ENCODE measurements at places on chromosomes 4 and X.

- DNase-seq: no peak
Observed at GRCh38 chr4:134888156-134888555, 686.6 kb upstream of the PABPC4L start.

GRCh38 chr4:87882321-87882720 is 49.6 kb downstream of the MEPE start:
- DNase-seq: no peak

DNA sequence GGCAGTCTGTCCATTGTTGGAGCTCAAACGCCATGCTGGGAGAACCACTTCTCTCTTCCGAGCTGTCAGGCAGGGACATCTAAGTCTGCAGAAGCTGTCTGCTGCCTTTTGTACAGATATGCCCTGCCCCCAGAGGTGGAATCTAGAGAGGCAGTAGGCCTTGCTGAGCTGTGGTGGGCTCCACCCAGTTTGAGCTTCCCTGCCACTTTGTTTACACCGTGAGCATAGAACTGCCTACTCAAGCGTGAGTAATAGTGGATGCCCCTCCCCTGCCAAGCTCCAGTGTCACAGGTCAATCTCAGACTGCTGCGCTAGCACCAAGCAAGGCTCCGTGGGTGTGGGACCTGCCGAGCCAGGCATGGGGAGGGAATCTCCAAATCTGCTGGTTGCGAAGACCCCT is 145.7 kb downstream of the VSIG4 start:
- peak; percentile 6 for DNase-seq

DNA sequence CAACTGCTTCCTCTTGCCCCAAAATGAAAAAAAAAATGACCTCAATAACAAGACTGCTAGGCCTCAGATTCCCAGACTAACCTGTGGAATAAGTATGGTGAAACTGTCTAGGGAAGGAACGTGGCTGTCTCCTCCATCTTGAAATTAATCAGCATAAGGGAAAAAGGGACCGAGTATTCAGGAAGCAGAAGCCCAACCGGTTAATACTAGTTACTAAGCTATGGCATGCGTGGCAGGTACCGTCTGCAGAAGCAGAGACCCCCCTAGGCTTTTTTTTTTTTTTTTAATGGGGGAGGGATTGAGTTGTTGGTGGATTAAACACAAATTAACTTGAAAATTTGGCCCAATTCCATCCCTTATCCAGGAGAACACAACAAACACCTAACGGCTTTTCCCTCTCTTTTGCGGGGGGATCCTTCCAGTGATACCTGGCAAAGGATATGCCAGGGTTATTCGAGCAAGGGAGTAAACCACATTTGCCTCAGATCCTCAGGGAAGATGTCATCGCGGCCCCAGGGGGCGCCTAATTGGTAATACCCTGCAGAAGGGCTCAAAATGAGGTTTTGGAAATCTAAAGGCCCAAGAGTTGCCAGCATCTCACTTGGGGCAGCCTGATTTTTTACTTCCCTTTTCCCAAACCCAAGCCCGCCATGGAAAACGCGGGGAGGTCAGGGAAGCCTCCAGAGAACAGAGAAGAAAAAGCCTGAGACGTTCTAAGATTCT is 893 bp downstream of the RLIM start:
- DNase-seq: peak; percentile 71

GRCh38 chrX:14344172-14344940 is 185.0 kb upstream of the GLRA2 start:
- DNase-seq: no peak

DNA sequence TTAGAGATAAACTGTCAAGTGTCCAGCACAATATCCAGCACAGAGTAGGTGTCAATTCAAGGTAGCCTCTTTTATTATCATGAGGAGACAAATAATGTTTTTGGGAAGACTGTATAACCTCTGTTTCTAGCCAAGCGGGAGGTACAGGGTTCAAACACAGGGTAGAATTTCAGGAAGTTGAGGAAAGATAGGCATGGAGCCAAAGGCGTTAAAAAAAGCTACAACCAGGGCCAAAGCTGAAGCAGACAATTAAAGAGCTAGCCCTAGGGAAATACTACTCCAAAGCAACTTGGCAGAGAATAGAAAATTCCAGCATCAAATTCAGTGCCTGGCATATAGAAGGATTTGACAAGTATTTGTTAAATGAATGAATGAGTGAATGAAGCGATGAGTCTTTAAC is 40.0 kb upstream of the CASK start:
- DNase-seq: no peak

DNA sequence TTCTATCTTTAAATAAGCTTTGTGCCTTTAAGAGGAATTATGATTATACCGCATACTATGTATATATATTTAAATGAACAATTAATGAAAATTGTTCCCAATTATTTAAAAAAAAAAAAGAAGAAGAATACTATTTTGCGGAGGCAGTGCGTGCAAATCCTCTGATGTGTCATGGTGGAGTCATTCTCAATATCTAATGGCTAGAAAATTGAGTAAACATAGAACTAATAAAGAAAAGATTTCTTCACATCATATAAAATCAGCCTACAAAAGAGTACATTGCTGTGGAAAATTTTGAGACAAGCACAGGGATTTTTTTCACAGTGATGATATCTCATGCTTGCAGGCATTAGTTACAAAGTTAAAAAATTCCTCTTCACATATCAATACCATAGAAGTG is 2.6 kb upstream of the EREG start:
- DNase-seq: no peak

DNA sequence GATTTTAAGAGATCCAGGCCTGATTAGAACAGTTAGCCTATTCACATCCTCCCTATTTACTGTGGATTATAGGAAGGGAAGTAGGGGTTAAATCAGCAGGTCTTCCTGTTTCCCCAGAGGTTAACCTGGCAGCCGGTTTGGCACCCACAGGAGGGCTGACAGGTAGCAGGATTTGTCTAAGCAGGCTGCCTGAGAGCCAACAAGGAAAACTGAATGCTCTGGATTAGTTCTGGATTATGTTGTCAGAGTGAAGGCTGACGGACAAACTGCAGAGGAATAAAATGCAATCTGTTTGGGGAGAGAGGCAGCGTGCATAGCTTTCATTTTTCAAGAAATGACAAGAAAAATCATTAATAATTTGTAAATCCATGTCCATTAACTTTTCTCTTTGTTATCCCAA is 397.1 kb upstream of the FAM241A start:
- DNase-seq: peak; percentile 10

DNA sequence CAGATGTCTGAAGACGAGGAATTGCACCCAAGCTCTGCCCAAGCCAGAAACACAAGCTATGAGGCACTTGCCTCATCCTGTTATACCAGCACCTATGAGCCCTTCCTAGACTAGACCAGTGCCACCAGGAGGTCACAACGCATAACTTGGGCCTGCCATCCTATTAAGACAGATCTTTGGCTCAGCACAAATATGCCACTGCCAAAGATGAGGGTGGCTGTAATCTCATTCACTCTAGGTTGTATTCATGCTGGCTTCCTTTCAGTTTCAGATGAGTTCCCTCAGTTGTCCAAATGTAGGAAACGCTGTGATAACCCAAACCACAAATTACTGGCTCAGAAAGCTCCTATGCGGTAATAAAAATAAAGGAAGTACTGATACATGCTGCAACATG is 76.5 kb upstream of the CITED1 start:
- DNase-seq: no peak

DNA sequence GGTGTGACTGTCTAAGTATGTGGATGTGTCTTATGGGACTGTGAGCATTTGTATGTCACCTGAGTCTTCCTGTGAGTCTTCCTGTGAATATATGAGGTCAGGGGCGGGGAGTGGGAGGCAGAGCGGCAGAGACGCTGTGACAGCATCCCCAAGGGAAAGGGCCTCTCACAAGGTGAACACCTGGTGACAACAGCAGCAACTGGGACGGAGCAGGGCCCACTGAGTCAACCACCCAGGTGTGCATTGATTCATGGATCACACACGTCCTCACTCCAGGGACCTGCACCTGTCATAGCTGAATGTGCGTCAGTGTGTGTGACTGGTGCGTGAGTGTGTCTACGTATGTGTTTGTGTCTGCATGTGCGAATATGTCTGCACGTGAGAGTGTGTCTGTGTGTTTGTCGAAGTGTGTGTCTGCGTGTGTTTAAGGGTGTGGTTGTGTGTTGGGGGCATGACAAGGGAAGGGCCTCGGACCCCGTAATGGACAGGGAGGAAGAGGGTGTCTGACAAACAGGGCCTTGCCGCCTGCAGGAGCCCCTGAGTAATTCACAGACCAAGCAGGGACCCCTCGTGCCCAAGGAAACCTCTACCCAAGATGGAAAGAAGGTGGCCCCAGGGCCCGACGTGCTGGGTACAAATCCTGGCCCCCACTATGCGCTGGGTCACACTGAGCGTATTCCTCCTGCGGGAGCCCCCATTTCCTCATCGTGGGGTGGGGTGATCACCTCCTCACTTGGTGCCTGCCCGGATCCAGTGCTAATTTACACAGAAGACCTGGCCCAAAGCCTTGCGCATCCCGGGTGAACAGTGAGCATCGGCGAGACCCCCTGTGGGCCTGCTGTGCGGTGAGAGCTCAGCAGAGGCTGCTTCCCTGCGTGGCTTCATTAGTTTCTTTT is 76.7 kb downstream of the ABLIM2 start:
- no peak for DNase-seq

DNA sequence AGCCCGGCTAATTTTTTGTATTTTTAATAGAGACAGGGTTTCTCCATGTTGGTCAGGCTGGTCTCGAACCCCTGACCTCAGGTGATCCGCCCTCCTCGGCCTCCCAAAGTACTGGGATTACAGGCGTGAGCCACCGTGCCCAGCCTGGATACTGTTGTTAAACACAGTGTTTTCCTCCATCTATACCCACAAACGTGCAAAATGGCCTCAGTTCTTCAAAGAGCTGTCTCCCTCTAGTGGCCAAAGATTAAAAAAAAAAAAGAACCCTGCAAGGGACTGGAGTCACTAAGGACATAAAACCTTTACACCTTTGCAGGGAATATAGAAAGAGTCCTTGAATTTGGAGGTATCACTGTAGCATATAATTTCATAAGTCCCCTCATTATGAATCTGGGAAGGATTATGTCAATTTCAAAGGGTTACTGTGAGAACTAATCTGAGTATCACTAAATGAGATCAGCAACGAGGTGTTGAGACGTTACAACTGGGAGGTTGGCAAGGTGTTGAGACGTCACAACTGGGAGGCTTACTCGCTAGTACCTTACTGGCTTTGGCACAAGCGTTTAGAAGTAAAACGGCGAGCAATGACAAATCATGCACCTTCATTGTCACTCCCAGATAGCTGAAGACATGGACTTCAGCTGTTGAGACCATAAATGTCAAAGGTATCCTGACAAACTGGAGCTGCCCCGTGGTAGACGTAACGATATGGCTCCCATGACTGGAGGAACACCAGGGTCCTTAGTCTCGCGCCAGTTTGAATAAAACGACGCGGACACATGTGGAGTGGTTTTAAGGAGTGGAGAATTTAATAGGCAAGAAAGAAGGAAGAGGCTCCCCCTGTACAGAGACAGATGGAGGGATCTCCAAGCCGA is 33.4 kb upstream of the ENPP6 start:
- DNase-seq: peak; percentile 73

- no peak for DNase-seq
Observed at GRCh38 chr4:132333724-132334047, 815.4 kb upstream of the PCDH10 start.

GRCh38 chrX:15747626-15748173 is 9.6 kb downstream of the CA5B start:
- DNase-seq: peak; percentile 32

- no peak for DNase-seq
Observed at GRCh38 chr4:163679189-163679588, 184.7 kb downstream of the TMA16 start.

DNA sequence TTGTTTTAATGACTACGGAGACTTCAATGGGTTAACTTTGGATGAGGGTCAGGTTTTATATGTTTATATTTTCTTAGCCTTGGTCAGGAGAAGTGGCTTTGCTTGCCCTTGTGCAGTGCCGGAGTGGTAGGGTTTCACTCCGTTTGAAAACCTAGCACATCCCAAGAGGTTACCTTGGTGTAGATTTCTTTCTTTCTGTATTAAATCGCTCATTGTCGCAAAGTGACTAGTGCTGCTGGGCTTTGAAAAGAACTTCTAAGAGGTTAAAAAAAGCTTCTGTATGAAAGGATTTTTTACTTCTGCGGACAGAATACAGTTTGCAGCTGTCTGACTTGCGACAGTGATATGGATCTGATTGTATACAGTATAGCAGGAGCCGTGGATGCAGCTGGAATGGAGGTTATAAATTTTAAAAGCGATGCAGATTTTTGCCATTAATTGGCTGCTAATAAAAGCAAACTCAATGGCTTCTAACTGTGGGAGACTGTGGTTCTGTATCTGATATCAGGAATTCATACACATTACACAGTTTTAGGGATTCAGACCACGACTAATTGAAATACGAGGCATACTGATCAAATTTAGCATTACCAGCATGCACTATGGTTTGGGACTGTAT is 340.9 kb upstream of the PITX2 start:
- DNase-seq: no peak

DNA sequence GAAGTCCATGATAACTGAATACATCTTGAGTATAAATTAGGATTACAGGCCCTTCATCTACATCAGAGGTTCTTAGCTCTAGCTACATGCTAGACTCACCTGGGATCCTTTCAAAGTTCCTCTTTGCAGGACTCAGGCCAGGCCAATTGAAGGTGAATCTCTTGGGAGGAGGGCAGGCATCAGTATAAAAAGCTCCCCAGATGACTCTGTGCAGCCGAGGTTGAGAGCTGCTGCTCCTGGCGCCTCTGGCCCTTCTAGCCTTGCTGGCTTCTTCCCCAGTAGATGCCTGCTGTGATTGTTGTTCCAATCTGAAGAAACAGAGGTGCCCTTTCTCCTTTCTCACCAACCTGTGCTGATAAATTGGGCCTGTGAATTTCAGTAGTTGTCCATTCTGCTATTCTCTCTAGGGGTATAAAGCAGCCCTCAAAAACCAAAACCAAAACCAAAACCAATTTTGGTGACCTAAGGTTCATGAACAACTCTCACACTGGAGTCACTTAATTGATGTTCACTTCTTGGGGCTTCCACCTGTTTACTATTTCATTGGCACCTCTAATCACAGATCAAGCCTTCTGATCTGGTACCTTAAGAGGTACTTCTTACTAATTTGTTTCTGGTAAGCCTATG is 78.7 kb downstream of the SUPT20HL2 start:
- DNase-seq: no peak

DNA sequence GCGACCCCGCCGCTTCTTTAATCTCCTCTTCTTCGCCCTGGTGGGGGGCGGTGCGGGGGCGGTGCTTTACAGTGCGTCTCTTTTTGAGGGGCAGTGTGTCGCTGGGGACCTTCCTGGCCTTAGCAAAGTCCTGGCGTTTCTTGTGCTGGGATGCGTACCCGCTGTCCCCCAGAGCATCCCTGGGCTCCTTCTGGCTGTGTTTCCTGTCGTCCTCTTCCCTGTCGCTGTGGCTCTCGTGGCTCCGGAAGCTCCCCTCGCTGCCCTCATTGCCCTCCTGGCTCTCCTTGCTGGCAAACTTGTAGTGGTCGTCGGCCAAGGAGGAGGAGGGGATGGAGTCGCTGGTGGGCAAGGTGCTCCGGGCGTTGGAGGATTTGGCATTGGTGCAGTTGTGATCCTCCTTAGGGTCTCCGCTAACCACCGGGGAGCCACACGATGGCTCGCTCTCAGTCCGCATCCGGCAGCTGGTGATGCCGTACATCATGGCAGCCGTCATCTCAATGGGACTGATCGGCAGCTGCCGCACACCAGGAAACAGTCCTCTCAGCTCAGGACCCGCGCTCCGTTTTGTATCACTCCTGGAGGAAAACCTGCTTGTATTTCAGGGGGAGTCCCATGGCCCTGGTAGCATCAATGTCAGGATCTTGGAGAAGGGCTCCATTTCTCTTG is 30.4 kb upstream of the TMSB15A start:
- peak; percentile 46 for DNase-seq

All from ELF-1 (cell line).